Hematopoietic multipotent progenitor cell treated with erythropoietin and hydrocortisone succinate and interleukin-3 and kit ligand, for 4 days (in vitro differentiated cells): ENCODE measurements at places on chromosomes 2 and 18.
A peak's percentile ranks its signal among the peaks of the same experiment; 100 is the strongest.

- DNase-seq = no peak
Observed at GRCh38 chr2:145404690-145405089, 884.8 kb upstream of the ZEB2 start.

- DNase-seq = no peak
Observed at GRCh38 chr2:7559791-7560190, 642.6 kb downstream of the RNF144A start.

GRCh38 chr18:34911081-34911480 is 130.1 kb upstream of the MAPRE2 start:
- no peak for DNase-seq

GRCh38 chr2:42602876-42603219 is 34.4 kb downstream of the MTA3 start:
- no peak for DNase-seq

DNA sequence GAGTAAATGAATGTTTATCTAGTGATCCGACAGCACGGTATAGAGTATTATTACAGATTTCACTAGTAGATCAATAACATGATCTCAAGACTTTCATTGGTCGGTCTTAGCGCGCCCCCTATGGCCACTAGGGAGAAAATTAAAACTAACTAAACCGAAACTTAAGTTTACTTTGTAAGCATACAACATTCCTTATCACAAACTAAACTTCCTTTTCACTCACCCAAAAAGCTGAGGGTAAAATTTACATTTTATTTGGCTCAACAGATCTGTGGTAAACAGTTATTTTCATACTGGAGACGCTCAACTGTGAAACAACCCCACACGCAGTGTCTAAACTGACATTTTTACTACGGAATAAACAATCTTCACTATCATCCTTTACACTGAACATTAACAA is 215.6 kb upstream of the MAP2 start:
- peak; percentile 69 for DNase-seq

DNA sequence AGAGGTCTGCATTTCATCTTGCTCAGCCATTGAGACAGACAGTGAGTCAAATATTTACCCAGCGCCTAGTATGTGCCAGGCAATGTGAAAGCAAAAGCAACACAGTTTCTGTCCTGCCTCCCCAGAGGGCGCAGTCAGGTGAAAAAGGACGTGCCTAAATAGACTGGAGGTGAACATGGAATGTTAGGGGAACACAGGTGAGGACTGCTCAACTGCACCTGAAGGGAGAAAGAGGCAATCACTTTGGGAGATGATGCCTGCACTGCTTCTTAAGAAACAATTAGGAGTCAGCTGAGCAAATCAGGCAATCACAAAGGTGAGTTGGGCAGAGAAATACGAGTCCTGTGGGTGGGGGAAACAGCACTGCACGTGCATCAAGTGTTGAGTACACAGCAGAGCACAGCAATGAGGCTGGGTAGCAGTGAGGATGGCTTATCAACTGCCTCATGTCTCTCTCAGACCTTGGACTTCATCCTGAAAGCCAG is 218.3 kb upstream of the SMAD7 start:
- DNase-seq = no peak

DNA sequence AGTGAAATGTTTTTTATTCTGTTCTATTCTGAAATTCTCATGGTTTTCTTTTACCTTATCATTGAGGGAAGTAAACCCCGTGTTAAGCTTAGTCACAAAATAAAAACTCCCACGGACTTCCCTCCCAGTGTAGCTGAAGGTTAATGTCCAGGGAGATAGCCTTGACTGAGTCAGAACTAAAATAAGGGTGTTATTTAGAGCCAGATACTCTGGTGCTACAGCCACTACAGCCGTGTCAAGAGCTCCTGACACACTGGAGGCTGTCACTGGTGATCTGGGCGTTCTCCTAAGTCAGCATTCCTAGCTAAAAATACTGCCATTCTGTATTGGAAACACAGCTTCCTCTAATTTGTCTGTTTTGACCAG is 82.0 kb upstream of the RANBP2 start:
- DNase-seq = peak; percentile 65

DNA sequence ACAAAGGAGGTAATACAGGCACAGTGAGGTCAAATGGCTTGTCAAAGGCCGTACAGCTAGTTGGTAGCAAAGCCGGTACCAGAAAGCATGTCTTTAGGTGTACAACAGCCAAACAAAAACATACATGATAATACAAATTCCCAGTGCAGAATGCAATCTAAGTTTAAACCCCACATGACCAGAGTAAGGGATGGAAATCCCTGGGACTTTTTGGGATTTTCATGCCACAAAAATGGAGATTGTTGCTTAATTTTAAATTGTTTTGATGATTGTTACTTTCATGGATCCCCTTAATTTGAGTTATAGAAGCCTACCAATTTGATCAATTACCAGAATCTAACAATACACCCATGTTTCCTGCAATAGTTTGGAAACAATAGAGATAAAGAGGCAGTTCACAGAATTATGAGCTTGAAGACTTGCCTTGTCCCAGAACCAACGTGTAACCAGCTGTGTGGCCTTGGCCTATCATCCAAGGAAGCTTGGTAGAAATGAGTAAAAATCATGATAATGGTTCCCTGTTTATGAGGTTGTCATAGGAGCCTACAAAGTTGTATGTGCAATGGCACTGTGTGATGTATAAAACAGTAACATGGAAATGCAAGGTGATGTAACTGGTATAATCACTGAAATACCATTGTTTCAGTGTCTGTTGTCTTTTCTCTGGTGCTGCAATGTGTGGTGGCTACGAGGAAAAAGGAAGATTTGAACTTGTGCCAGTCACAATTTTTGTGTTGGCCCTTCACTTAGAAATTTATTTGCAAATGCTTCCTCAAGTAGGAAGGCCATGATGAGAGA is 85.3 kb downstream of the ZEB2 start:
- DNase-seq = no peak

GRCh38 chr2:36597532-36598377 is at the start of gene FEZ2:
Gene FEZ2, minus strand, starts transcription at chr2:36598168. Its CDS starts 26 bp downstream, at chr2:36598142.
- DNase-seq = peak; percentile 95

GRCh38 chr2:118989481-118989880 is 47.5 kb downstream of the MARCO start:
- no peak for DNase-seq

GRCh38 chr2:185644828-185645227 is 93.8 kb upstream of the FSIP2 start:
- DNase-seq = no peak

DNA sequence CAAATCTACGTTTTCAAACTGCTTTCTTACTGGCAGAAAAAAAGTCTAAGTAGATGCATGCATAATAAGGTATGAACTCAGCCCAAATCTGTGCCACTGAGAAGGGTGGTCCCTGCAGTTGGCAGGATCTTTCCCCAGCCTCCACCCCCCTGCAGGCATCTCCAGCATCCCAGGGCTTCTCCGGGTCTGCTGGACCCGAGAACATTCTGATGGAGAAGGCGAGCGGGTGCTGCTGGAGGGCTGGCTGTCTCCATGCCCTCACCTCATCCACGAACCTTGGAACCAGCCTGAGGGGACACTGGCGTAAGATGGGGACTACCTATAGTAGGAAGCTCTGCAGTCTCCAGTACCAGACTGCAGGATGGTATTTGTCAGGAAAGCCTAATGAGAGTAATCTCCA is 198.9 kb downstream of the HDAC4 start:
- DNase-seq = no peak

DNA sequence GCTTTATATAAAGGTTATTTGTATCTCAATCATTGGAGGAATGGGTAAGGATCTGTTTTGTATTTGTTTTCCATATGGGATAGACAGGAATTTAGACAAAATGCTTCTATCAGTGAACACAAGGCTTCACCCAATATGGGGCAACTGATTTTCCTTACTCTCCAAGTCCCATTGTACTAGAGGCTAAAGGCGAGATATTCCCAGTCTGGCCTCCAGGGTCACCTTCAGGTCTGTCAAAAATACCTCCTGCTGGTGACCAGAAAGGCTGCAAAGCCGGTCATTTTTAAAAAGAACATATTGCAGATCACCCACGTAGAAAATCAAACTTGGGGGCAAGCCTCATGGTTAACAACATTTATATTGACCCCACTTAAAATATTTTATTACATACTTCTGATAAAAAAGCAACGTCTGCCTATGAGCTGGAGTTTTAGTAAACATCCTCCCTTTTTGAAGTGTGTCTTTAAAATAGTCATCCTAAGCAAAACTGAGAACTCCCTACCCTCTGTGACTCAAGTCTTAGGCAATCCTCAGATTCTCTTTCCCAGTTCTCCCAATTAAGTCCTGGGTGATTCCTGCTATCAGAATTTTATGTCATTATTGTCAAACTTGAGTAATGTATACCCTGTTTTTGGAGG is 276.6 kb downstream of the MREG start:
- peak; percentile 33 for DNase-seq
